Lower leg skin (tissue), 4 donors: ENCODE measurements at places on chromosomes 2 and 18. TPM values are rescaled to one million over a fixed set of nuclear protein-coding genes. Genes with fewer than 3 reads are reported as not detected.

GRCh38 chr2:118457951-118458350, 369.7 kb downstream of the INSIG2 start:
- DNase-seq = no peak

DNA sequence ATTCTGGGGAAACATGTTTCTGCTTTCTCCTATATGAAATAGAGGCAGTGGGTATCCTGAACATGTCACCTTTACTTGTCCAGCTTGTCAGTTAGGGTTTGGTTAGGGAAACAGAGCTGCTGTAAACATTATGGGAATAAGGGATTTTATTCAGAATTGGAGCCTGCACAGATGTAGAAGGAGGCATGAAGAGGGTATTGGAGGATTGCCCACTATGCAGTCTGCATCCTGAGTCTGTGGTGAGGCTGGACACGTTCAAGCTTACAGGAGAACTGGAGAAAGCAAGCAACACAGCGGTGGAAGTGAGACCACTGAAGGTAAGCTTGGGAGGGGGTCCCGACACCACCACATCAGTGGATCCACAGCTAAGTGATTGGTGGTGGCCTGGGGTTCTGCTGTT, 443.0 kb upstream of the TNP1 start:
- DNase-seq = no peak

DNA sequence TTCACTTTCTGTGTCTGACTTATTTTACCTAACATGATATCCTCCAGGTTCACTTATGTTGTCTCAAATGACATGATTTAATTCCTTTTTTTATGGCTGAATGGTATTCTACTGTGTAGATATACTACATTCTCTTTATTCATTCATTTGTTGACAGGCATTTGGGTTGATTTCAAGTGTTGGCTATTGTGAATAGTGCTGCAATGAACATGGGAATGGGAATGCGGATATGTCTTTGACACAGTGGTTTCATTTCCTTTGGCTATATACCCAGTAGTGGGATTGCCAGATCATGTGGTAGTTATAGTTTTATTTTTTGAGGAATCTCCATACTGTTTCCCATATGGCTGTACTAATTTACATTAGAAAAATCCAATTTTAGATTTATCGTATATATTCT, 195.4 kb upstream of the KLHL14 start:
- DNase-seq = no peak

GRCh38 chr2:72863046-72863445, 24.2 kb upstream of the SPR start:
- DNase-seq = no peak

DNA sequence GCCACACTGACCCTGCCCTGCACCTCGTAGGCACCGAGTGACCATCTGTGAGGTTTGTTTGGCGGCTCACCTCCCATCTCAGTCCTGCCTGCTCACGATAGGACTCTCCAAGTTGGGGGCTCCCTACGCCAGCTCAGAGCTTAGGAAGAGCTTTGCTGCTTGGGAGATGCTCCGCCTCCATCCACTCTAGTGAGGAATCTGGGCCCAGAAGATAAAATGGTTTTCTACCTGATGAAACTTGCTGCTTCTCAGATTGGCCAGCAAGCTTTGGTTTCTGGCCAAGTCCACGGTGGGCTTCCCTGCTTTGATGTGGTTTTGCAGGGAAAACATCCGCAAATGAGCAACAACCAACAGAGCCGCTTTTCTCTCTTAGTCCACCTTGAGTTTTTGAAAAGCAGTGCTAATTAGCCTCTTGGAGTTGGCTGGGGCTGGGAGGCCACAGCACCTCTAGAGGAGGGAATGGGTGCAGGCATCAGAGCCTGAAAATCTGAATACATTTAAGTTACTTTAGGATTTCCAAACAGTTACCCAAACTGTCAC, 42.2 kb downstream of the THNSL2 start:
- no peak for DNase-seq

- DNase-seq = no peak
Measured at GRCh38 chr2:188306271-188306670, 14.6 kb downstream of the GULP1 start.

GRCh38 chr2:84882775-84883550, 2.1 kb upstream of the TRABD2A start:
- no peak for DNase-seq

Gene SELENOI
- total RNA-seq = 24.7 TPM

Gene FRZB
- 1.6 TPM for total RNA-seq
